ENCODE measurements at places on chromosomes 6 and 20.

GRCh38 chr6:48147051-48147450 lies 36.1 kb upstream of the PTCHD4 start:
- DNase-seq: no peak

GRCh38 chr6:52552278-52552643 lies 24.6 kb downstream of the TRAM2 start:
- no peak for DNase-seq

DNA sequence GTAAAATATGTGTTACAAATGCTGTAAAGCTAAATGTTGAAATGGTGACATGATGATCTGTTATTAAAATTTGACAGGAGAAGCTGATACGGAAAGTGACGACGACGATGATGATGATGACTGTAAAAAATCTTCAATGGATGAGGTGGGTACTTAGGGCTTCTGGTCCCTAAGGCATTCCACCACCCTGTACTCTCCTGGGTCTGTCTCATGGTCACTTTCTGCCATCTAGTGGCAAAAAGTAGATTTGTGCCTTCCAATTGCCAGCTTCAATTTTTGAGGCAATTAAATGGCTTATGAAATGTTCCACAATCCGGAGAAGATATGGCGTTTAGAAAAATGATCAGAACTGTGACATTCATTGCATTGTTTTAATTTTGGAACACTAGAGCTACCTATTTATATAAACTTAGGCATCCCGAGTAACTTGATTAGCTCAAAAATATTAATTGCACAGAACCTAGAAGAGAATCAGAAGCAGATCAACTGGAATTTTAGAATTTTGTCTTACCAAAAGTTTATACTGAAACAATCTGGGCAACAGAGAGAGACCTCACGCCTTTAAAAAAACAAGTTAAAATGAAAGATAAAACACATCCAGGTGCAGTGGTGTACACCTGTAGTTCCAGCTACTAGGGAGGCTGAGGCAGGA lies 346.5 kb upstream of the PLCB4 start:
- no peak for DNase-seq

- DNase-seq: no peak
Measured at GRCh38 chr20:4067600-4068261, 52.4 kb upstream of the RNF24 start.

GRCh38 chr6:160798625-160799024 lies 96.6 kb downstream of the PLG start:
- DNase-seq: no peak

DNA sequence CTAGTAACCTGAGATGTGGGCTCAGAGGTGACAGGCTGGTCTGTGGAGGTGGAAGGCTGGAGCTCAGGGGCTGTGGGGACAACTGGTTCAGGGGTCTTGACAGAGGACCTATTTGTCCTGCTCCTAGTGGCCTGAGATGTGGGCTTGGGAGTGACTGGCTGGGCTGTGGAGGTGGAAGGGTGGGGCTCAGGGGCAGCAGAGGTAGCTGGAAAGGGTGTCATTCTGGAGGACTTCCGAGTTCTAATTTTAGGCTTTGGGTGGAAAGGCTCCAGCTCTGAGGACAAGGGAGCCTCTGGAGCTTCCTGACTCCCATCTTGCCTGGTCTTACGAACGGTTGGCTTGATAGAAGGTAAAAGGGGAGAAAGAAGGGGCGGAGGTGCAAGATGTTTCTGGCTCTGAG lies 11.5 kb downstream of the MDC1 start:
- DNase-seq: peak; percentile 56

- no peak for DNase-seq
Measured at GRCh38 chr6:149821492-149821891, 42.7 kb downstream of the LRP11 start.

DNA sequence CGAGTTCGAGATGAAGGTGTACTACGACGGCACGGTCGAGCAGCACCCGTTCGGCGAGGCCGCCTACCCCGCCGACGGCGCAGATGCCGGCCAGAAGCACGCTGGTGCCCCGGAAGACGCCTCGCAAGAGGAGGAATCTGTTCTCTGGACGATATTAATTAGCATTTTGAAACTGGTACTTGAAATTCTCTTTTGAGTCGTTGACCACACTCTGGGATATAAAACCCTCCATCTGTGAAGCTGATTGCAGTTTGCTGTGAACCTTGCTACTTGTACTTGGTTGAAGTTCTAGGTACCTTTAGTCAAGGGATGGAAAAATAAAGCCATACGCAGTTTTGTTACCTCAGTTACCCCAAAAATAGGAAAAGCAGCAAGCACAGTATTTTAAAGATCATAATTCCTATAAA lies 917 bp downstream of the C6orf120 start:
- no peak for DNase-seq

GRCh38 chr6:23535101-23535500 lies 590.9 kb upstream of the NRSN1 start:
- no peak for DNase-seq

- no peak for DNase-seq
Measured at GRCh38 chr6:151372164-151372563, 19.2 kb downstream of the ZBTB2 start.

GRCh38 chr20:42432496-42433334 lies 757.0 kb downstream of the PTPRT start:
- DNase-seq: no peak

DNA sequence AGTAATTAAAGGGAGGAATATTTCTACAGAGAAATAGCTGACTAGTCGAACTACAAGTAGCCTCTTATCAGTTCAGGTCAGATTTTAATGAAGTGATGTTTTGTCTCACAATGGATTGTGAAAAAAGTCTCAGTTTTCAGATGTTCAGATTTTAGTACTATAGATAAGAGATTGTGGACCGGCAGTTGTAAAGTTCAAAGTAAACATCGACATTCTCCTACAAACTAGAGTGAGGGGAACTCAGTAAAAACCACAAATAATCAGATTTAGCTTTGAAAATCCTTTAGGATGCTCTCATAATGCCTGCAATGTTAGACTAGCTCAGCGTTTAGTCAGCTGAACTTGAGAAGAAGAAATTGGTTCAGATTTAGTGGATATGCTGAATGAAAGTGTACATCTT lies 39.9 kb downstream of the RCAN2 start:
- no peak for DNase-seq

- DNase-seq: no peak
Measured at GRCh38 chr6:74060354-74060753, 364.4 kb downstream of the CD109 start.

DNA sequence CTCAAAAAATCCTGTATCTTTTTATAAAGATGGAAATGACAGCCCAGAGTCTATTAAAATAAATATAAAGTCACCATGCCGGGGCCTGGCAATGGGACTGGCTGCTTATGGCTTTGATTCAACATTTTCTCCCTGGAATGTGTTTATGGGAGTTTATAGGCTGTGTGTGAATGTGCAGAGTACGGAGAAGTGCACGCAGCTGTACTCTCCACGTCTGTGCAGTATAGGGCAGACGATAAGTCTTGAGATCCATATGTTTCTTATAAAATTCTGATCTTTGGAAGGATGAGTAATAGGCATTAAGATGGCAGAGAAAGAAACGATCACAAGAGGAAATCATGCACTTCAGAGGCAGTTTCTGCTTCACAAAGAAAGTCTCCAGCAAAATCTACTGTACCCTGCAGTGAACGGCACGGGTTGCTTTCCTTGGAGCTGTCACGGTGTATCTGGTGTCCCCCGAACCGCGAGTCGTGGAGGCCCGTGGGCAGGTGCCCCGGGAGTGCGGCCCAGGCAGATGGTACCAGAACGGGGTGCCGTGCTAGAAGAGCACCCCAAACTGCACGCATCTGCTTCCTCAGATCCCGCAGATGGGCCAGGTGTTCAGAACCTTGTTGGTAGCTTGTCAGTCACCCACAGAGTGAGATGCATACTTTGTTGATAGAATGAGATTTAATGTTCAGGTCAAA lies 382.5 kb downstream of the TAF4 start:
- DNase-seq: no peak

DNA sequence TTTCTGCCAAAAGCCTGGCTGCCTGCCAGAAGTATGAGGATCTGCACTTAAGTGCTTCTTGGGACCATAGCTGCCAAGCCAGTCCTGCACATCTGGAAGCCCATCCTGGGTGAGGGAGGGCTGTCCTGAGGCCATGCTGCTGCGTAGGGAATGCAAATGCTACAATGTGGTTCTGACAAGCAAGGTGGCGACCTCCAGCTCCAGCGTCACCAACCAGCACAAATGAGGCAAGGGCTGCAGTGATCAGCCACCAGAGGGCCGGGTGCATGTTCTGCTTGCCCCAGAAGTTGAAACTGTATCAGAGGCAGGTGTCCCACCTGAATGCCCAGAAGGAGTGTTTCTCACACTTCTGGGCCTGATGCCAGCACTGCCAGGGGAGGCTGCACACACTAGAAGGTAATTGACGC lies 99.1 kb upstream of the KCNQ5 start:
- DNase-seq: no peak

DNA sequence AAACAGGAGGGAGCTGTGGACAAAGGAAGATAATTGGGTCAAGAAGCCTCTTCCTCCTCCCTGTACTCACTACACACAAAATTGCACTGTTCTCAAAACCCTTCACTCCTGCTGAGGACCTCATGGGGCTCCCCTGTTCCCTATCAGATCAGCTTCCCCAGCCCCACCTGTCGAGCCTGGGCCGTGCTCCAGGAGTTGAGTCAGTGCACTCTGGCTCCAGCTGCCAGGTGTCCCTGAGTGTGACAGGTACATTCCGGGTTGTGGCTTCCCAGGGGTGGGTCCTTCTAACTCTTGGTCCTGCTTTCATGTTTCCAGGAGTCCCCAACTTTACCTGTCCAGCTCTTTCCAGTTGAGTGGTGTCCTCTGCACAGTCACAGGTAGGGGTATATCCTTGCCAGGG lies 8.4 kb downstream of the RAB5IF start:
- no peak for DNase-seq

- DNase-seq: no peak
Measured at GRCh38 chr20:53055367-53056067, 83.4 kb downstream of the TSHZ2 start.

DNA sequence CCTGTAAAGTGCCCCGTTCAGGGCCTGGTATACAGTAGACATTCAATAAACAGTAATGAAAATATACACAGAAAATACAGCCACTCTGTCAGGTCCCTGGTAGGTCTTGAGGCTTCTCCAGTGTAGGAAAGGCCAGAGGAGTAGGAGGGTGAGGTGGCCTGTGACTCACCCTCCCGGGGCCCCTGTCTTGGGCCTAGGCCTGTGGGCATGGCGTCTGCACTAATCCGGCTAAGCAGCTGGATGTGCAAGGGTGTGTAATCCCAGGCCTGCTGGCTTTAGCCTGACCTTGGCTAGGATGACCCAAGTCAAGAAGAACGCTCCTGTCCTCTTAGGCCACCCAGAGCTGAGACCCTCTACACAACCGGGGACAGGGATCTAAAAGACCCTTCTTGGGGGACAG lies 84.9 kb downstream of the KCNB1 start:
- no peak for DNase-seq

- no peak for DNase-seq
Measured at GRCh38 chr6:119858901-119859300, 509.3 kb upstream of the MAN1A1 start.

GRCh38 chr6:53433261-53433950 lies 84.7 kb upstream of the ELOVL5 start:
- DNase-seq: no peak

GRCh38 chr20:51469578-51470498 lies 72.7 kb downstream of the NFATC2 start:
- peak; percentile 46 for DNase-seq

DNA sequence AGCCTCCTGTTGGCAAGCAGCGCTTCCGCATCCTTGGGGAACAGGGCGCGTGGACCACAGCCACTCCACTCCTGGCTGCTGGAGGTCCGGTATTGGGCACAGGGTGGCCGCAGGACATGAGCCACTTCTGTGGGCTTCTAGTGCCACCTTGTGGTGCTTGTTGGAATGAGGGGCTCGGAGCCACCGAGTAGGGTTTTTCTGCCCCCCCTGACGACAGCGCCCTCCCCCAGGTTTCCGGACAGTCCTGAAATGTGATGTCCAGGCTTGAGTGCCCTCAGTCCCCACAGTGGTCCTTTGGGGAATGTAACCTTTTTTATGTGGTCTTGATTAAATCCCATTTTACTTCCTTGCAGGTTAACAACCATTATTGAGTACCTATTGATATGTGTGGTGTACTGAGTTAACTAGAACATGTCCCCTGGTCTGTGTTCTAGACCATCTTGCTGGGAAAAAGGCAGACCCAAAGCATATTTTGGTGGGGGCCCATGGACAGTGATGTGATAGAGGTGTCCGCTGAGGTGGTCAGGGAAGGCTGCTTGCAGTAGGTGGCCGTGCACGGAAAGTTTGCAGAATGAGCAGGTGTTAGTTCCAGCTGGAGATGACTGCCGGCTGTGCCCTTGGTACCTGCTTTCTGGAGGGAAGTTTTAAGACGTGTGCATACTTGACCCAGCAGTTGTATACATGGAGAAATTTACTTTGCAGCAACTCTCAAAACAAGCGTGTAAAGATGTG lies 70.0 kb downstream of the PTPN1 start:
- DNase-seq: peak; percentile 88

GRCh38 chr6:133641104-133641503 lies 247.8 kb upstream of the TCF21 start:
- no peak for DNase-seq

DNA sequence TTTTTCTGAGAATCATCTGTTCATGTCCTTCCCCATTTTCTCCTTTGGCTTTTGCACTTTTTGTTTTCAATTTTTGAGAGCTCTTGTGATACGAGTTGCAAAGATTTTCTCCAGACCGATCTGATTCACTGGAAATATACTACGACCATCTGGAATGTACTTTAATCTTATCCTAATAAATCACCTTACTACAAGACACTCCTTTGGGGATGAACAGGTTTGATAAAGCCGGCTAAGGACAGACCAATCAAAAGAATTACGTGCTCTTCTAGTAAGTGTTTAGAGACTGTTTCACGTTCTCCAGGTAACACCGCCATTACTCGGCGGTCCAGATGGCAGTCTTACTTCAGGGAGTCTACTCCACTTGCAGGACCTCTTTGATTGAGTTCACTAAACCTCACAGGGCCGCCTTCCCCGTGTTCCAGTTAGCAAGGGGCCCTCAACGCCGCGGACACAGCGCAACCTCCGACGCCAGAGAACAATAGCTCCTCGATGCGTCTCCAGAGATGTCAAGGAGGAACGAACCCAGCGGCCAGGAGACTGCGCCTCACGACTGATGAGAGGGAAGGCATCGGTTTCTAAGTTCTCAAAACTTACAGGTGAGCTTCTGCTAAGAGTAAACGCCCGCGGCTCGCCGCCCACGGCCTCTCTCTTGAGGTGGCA lies 920 bp upstream of the WTAP start:
- DNase-seq: no peak

DNA sequence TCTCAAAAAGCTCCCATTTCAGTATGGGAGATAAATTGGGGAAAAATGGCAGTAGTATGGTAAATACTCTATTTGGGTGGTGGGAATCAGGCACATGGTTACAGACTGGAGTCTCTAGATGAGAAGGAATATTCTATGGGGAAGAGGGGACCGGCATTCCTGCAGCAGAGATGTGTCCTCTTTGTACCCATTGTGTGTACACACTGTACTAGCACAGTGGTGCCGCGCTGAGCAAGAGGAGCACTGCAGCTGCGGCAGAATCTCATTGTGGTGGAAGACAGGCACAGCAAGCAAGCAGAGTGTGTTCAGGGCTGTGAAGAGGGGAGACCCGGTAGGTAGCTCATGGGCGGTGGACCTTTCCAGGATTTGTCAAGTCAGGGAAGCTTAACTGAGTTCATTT lies 13.0 kb downstream of the AFDN start:
- DNase-seq: no peak
